ENCODE measurements at places on chromosomes 2 and 18. TPM values are rescaled to one million over a fixed set of nuclear protein-coding genes. Genes with fewer than 3 reads are reported as not detected.
A peak's percentile ranks its signal among the peaks of the same experiment; 100 is the strongest.

GRCh38 chr18:31722369-31722957 is 38.1 kb upstream of the B4GALT6 start:
- peak; percentile 54 for DNase-seq

DNA sequence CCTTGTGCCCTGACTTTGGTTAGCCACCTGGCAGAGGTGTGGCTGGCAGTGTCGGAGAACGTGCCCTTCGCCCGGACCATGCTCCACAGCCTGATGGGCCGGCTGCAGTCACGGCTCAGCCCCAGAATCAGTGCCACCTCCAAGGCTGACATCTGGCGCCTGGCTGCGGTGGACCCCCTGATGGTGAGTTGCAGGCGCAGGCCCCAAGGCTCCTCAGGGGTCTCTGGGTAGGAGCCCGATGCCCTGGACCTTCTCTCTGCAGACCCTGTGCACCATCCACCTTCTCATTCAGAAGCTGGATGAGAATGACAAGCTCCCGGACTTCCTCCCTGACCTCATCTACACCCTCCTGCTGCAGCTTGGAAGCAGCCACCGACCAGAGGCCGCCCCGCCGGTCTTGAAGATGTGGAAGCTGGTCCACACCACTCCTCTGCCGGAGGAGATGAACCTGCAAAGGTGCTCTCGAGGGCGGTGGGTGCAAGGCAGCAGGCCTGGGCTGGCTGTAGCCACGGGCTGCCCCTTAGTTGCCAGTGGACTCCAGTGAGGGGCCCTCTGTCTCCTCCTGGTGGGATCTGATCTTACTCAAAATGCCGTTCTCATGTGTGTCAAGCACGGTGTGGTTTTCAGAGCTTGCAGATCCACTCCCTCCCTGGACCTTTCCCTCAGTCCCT is 32.1 kb downstream of the HJURP start:
- DNase-seq = no peak

DNA sequence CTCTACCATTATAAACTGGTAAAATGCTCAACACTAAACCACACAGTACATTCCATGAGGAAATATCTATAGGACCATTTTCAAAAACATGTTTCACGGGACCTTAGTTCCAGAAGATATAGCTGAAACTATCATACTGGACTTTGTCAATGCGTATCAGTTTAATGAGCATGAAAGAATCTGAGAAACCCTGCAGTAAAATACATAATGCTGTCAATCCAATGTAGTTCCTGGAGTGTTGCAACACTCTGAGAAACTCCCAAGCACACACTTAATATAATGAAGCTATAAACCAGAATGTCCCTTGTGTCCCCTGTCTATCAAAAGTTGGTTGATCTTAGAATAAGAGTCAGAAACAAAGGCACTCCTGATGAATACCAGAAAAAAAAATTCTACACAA is 16.2 kb downstream of the IWS1 start:
- no peak for DNase-seq

DNA sequence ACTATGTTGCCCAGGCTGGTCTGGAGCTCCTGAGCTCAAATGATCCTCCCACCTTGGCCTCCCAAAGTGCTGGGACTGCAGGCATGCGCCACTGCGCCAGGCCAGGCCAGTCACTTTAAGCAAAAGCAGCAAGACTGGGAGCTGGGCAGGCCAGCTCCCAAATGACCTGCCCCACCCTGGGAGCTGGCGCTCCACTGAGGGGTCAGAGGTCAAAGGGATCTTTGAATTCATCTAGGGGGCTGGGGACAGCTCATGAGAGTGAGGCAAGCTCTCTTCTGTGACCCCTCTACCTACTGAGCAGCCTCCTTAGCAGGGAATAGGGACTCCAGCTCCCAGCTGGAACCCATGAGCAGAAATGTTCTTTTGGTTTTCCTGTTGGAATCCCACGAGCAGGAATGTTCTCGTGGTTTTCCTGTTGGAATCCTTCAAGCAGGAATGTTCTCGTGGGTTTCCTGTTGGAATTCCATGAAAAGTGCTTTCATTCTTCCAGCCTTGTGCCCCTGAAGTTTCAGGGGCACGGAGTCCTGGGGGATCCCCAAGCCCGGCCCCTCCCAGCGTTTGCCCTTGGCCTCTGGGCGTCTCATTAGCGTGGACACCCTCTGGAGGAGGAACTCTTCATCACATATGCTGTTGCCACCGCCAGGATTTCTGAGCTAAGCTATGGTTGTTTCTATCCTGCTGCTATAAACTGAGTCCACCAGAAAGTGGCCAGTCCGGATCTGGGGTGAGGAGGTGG is 162.0 kb upstream of the HAAO start:
- peak; percentile 35 for DNase-seq

The ZBTB7C gene
- 1.1 TPM for total RNA-seq

The PLGLB1 gene
- total RNA-seq = 0.87 TPM

The ZNF407 gene
- 5.6 TPM for total RNA-seq
